ENCODE measurements at places on chromosomes 16 and 17.

DNA sequence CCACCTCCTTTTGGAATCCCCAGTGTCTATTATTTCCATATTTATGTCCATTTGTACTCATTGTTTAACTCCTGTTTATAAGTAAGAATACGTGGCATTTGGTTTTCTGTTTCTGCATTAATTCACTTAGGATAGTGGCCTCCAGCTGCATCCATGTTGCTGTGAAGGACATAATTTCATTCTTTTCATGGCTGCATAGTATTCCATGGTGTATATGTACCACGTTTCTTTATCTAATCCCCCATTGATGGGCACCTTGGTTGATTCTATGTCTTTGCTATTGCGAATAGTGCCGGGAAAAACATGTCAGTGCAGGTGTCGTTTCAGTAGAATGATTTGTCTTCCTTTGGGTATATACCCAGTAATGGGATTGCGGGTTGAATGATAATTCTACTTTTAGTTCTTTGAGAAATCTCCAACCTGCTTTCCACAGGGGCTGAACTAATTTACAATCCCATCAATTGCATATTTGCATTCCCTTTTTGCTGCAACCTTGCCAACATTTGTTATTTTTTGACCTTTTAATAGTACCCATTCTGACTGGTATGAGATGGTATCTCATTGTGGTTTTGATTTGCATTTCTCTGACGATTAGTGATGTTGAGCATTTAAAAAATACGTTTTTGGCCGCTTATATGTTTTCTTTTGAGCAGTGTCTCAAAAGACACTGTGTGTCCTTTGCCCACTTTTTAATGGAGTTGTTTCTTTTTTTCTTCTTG lies 373.2 kb upstream of the TNRC6C start:
- no peak for DNase-seq

- no peak for DNase-seq
Measured at GRCh38 chr16:81748476-81749198, 30.5 kb upstream of the PLCG2 start.

DNA sequence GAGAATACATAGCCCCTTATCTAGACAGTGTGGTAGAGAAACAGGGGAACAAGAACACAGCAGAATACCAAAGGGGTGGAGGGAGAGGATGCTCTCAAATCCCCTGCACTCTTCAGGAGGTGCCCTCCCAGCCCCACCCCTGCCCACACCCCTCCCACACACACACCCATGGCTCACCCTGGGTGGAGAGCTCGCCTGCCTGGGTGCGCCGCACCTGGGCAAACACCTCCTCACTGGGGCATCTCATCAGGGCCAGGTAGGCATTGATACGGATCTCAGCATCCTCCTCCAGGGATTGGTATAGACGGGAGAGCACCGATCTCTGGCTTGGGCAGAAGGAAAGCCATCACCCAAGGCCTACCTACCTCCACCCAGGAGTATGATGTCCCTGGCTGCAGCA lies 95.2 kb downstream of the LITAF start:
- DNase-seq, result no peak

- DNase-seq, result no peak
Measured at GRCh38 chr16:27634779-27635178, 84.8 kb downstream of the KATNIP start.

DNA sequence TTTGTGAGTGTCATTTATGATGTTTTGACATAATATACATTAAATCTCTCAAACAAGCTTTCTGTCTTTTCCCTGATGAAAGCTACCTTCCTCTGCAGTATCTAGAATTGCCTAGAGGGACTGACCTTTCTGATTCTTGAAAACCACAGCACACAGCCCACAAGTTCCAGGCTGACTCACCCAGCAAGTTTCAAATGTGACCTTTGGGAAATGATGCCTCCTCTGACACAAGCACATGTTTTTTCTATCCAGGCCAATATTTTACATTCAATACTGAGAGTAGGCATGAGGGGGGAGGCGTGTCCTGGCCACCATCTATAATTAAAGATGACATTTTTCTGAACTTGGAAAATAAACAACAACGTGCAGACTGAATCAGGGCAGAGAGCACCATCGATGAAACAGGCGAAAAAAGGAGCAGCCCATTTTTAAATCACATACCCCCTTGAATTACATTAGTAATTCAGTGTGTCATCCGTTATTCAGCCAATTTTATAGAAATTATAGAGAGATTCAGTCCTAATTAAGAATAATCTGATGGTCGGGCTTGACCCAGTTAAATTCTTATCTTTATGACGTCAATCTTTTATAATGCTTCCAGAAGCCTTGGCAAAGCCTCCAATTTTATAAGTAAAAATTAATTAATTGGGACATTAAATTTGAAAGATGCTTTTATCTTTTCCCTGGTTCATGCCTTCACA lies 292.6 kb upstream of the CDH11 start:
- DNase-seq, result peak; percentile 79

Measured in HS-5 (cell line).